Immature natural killer cell (primary cell): ENCODE measurements at places on chromosomes 11 and 22. TPM values are rescaled to one million over a fixed set of nuclear protein-coding genes. Genes with fewer than 3 reads are reported as not detected.
A peak's percentile ranks its signal among the peaks of the same experiment; 100 is the strongest.

- DNase-seq, result no peak
Measured at GRCh38 chr22:42344361-42344905, 74.0 kb upstream of the TCF20 start.

GRIA4 gene
- polyA plus RNA-seq, result not detected

- no peak for DNase-seq
Measured at GRCh38 chr22:37943136-37943824, 10.1 kb downstream of the C22orf23 start.

GRAP2 gene
- polyA plus RNA-seq, result 67.5 TPM

DNA sequence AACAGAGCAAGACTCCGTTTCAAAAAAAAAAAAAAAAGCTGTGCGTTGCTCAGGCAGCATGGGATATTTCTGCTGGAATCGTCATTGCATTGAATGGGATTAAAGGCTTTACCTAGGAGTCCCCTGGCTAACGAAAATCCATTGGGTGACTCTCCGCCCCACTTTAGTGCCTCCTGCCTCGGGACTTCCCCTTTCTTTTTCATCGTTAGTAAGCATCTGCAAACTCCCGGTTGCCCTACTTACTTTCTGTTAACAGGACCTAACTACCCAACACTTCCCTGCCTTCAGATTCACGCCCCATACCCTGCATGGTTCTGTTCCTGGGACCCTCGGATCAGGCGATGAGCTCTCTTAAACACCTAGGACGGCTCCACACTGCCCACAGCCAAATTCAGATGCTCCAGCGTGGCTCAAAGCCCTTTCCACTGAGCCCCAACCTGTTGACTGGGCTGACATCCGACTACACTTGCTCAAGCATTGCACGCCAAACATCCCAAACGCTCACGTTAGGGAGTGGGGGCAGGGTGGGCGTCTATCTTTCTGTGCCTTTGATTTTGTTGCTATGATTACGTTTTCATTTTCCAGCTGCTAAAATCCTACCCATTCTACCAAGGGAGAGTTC lies 143.8 kb downstream of the ST3GAL4 start:
- DNase-seq, result no peak

- peak; percentile 55 for DNase-seq
Measured at GRCh38 chr11:69101115-69101791, 52.5 kb downstream of the TPCN2 start.

- DNase-seq, result no peak
Measured at GRCh38 chr11:79173615-79174014, 267.2 kb downstream of the TENM4 start.
